ENCODE measurements at places on chromosomes 11 and 22.

GRCh38 chr11:117923773-117924172 is 5.4 kb downstream of the TMPRSS13 start:
- no peak for DNase-seq

- no peak for DNase-seq
Observed at GRCh38 chr11:86138958-86139357, 70.1 kb upstream of the PICALM start.

- DNase-seq: no peak
Observed at GRCh38 chr11:103927535-103927934, 108.9 kb upstream of the DDI1 start.

- no peak for DNase-seq
Observed at GRCh38 chr11:116301141-116301540, 471.6 kb downstream of the BUD13 start.

DNA sequence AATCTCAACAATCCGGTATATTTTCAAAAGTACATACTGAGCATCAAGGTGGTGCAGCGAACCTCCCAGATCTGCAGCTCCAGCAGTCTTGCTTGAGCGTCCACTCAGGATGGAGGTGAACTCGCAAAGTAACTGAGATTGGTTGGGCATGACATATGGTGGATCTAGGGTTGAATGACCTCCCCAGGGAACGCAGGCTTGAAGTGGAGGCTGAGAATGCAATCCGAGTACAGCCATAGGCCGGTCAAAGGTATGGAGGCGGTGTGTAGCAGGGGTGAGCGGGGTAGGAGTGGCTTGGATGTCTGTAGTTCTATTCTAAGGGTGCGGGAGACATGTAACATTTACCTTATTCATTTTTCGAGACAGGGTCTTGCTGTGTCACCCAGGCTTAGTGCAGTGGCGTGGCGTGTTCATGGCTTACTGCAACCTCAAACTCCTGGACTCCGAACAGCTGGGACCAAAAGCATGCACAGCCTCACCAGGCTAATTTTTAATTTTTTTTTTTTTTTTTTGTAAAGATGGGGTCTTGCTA is 631 bp upstream of the C22orf39 start:
- no peak for DNase-seq
